ENCODE measurements at places on chromosomes 11 and 22. TPM values are rescaled to one million over a fixed set of nuclear protein-coding genes. Genes with fewer than 3 reads are reported as not detected.

DAGLA gene
- 1.9 TPM for total RNA-seq

GGTLC3 gene
- total RNA-seq: not detected

GRK3 gene
- total RNA-seq: 0.94 TPM

SLC43A1 gene
- 26.4 TPM for total RNA-seq

ACAT1 gene
- total RNA-seq: 173 TPM

APOA1 gene
- 0.69 TPM for total RNA-seq

ACTN3 gene
- total RNA-seq: 0.32 TPM

CSTPP1 gene
- 13.4 TPM for total RNA-seq

Measured in bronchial smooth muscle cell (primary cell).